ENCODE measurements at places on chromosomes 16 and 17.

GRCh38 chr16:50478075-50478772 is 70.0 kb upstream of the NKD1 start:
- DNase-seq, result no peak

GRCh38 chr16:85731179-85731578 is 19.7 kb downstream of the C16orf74 start:
- DNase-seq, result no peak

DNA sequence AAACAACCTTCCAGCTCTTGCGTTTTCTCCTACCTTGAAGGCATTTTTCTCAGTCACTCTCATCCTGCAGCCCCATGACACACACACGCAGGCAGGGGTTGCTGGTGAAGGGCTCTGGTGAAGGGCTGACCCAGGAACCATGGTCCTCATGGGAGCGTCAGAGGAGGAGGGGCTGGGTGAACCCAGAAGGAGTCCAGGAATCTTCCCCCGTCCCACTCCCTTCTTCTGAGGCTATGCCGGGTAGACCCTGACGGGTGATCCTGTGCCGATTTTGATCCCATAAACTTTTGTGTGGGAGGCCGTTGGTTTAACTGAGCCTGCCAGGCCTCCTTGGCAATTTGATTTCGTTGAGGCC is 278.4 kb upstream of the FOXF1 start:
- DNase-seq, result no peak

DNA sequence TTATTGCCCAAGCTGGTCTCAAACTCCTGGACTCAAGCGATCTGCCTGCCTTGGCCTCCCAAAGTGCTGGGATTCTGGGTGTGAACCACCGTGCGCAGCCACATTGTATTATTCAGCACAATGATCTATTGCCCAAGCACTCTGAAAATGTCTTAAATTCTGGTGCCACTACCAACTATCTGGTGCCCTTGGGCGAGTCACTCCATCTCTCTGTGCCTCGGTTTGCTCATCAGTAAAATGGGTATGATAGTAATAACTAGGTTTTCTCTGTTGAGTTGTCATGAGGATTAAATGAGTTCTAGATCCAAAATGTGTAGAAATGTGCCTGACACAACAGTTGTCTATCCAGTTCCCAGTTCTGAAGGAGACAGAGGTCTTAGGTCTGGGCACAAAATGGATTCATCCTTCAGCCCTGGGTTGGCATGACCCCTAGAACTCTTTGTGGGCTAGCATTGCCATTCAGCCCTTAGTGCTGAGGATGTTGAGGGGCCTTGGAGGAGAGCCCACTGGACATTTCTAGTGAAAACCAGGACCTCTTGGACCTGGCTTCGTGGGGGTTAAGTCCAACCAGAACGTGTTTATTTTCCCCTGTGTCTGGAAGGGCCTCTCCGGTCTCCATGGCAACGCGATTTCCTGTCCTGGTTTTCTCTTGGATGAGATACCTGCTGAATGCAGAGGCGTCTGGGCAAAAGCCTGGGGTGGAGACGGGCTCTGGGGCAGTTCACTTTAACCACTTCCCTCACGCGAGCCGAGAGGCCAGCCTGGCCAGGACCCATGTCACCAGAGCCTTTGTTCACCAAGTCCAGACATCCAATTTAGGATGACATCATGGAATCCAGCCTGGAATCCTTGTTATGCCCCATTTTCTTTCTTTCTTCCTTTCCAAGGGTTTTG is 43.7 kb upstream of the TNRC6A start:
- no peak for DNase-seq

Data from activated CD4-positive, alpha-beta T cell treated with anti-CD3 and anti-CD28 coated beads, Interleukin-2, amount 50 U/mL, for 16 hours (primary cell).